ENCODE measurements at places on chromosomes 3 and 15.

DNA sequence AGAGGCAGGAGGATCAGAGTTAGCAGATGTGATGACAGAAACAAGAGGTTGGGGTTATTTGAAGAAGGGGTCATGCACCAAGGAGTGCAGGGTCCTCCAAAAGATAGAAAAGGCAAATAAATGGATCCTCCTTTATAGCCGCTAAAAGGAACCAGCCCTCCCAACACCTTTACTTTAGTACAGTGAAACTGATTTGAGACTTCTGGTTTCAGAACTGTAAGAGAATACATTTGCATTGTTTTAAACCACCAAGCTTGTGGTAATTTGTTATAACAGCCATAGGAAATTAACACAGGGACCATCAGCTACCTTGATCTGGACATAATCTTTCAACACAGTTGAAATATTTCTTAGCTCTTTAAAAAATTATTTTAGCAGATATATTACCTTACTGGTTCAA, 166.6 kb downstream of the TIGIT start:
- DNase-seq = no peak

DNA sequence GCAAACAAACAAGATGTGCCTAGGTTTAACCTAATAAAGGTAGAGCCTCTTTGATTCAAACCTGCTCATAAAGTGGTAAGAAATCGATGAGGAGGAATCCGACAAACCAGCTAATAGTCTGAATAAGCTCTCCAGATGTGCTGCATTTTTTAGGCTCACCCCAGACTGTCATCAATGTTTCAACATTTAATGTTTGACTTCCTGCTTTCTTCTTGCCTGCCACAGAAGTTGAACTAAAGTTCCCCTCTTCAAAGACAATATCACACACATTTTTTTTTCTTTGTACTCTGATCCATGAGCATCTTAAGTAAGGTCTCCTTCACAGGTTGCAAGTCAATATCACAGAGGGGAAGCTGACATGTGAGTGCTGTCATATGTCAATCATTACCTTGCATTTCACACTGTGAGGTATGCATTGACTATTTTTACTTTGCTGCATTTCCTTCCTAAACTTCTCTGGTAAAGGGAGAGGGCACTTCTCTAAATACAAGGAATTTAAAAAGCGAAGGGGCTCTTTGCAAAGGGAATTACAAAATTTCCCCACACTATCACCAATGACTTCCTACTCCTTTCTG, 172.3 kb upstream of the MCTP2 start:
- DNase-seq = no peak

- no peak for DNase-seq
Observed at GRCh38 chr3:136612512-136612911, 139.7 kb downstream of the STAG1 start.

GRCh38 chr3:138459619-138460535, 25.5 kb downstream of the ESYT3 start:
- no peak for DNase-seq

- no peak for DNase-seq
Observed at GRCh38 chr3:81080608-81081007, 680.8 kb downstream of the GBE1 start.

DNA sequence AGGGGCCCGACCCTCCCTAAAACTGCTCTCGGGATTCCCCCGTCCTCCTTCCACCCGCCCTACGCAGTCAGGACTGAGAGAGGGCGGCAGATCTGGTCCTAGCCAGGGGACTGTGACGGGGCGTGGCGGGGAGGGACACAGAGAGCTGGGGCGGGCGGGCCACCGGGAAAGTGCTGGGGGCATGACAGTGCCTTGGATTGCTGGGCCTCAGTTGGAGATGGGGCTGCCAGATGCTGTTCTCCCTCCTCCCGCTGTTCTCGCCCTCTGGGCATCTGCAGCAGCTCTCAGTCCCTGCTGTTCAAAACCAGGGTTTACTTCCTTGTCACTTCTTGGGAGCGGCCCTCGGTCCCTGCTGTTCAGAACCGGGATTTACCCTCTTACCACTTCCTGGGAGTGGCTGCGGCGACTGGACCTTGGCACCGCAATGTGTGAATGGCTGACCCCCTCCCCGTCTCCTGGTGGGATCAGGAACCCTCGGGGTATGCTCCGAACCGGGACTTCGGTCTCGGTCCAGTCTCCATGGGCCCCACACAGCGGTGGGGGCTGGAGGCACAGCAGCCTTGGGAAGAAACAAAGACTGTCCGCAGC, 1.8 kb upstream of the RPP25 start:
- peak; percentile 23 for DNase-seq

DNA sequence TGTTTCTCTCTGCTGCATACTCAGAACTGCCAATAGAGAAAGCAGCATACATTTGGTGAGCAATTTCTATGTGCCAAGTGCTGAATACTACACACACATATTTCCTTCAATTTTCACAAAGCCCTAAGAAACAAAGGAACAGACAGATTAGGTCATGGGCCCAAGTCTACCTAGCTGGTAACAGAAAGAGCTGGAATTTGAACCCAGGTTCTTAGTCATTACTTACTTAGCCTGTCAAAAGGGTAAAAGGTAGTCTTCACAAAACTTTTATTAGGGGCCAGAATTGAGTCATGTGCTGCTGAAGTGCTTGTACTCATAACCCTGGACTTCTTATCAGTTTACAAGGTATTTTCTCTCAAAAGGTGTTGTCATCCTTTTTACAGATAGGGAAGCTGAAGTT, 10.4 kb upstream of the ABHD17C start:
- DNase-seq = no peak

DNA sequence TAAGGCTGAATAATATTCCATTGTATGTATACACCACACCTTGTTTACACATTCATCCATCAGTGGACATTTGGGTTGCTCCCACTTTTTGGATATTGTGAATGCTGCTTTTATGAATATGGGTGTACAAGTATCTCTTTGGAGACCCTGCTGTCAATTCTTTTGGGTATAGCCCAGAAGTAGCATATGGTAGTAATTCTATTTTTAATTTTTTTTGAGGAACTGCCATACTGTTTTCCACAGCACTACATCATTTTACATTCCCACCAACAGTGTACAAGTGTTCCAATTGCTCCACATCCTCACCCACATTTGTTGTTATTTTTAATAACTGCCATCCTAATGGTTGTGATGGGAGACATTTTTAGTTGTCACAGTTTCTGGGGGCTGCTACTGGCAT, 69.9 kb upstream of the PSMD6 start:
- DNase-seq = no peak

GRCh38 chr15:25947323-25948314, 84.5 kb upstream of the ATP10A start:
- peak; percentile 4 for DNase-seq

- no peak for DNase-seq
Observed at GRCh38 chr15:77425104-77425503, 4.4 kb downstream of the HMG20A start.

DNA sequence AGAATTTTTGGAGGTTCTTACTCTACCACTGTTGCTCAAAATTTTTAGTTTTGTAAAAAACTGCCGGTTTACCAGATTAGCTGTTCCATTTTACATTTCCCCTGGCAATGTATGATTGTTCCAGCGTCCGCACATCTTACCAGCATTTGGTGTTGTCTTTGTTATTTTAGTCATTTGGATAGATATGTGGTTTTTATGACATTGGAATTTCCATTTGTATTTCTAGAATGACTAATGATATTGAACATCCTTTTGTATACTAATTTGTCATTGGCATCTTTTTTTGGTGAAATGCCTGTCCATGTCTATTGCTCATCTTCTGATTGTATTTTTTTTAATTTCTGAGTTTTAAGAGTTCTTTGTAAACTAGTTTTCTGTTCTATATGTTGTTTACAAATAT, 28.5 kb downstream of the LRRC28 start:
- DNase-seq = no peak

- no peak for DNase-seq
Observed at GRCh38 chr3:55205990-55206389, 278.1 kb upstream of the LRTM1 start.

GRCh38 chr3:21377071-21377769, 373.8 kb downstream of the ZNF385D start:
- DNase-seq = no peak

GRCh38 chr3:112770032-112770626, 76.5 kb downstream of the CD200R1L start:
- no peak for DNase-seq

DNA sequence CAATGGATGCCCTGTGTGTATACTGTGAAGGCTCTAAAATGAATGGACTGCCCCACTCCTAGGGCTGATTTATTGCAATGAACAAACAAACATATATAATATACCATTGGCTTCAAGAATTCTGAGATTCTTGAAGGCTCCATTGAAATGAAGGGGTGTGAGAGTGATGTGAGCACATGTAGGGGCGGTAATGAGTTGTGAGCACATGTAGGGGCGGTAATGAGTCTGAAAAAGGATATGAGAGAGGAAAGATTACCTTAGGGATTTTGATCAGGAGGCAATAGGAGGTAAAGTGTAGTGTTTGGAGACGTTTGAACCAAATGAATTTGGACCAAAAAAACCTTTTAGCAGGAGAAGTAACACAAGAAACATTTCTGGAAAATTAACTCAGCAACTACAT, 3.7 kb downstream of the FAM162A start:
- no peak for DNase-seq

DNA sequence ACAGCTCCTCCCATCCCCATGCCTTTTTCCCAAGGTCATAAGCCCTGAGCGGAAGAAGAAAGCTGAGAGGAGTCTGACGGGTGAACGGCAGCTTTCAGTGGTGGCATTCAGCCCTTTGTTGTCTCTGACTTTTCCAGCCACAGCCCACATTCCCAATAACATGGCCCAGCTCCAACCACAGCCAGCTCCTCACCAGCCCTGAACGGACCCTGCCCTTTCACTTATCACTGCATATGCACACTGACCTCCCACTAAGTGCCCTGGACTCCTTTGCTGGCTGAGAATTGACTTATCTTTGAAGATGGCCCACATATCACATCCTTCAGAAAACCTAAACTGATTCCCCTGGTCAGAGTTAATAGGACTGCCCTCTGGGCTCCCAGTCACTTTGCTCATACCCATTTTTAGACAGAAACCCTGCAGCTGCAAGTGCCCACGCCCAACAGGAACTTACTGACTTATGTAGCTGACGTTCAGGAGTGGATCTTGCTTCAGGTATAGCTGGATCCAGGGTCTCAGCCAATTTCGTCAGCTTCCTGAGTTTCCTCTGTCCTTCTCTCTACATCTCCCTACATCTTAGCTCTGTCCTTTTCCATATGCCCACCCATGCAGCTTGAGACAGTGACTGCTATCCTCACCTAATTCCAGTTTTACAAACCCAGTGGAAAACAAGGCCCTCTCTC, 348.5 kb upstream of the PROK2 start:
- DNase-seq = no peak

- DNase-seq = peak; percentile 78
Observed at GRCh38 chr3:159988617-159989271, at the start of gene IL12A. IL12A (plus strand) TSS chr3:159988835.

DNA sequence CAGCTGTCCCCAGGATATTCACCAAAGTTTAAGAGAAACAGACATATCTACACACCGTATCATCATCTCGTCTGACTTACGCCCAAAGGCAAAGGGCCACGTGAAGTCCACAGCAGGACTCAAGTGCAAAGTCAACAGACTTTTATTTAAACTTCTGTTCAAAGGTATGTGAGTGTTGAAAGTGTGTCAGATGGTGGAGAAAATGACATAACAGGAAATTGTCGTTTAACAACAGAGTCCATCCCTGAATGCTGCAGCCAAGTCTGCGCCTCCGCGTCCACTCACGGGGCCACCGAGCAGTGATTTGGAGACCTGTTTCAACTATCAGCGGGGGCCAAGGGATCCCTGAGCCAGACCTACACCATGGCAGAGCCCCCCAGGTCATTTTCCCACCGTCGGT, 165.6 kb downstream of the XXYLT1 start:
- DNase-seq = no peak

- no peak for DNase-seq
Observed at GRCh38 chr15:51318382-51319150, 19.8 kb downstream of the CYP19A1 start.

DNA sequence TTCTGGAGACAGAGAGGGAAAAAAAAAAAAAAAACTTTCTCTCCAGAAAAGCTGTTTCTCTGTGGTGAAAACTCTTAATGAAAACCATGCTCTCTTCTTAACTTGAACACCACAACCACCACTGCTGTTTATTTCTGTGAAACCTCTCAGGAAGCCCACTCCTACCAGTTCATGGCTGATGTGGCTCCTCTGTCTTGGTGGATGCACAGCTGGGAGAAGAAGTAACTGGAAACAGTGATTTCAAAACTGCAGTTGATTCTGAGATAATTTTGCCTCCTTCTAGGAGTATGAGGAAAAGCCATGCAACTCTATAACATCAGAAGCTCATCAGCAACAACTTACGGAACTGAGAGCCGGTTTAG, 40.2 kb upstream of the PYGO1 start:
- no peak for DNase-seq

- DNase-seq = peak; percentile 22
Observed at GRCh38 chr3:128584412-128585020, 66.1 kb downstream of the RPN1 start.

GRCh38 chr3:42683875-42684598, 1.3 kb upstream of the KLHL40 start:
- DNase-seq = no peak

GRCh38 chr15:70319466-70319865, 221.7 kb upstream of the TLE3 start:
- DNase-seq = no peak

- no peak for DNase-seq
Observed at GRCh38 chr3:99211309-99211708, 309.8 kb upstream of the DCBLD2 start.

DNA sequence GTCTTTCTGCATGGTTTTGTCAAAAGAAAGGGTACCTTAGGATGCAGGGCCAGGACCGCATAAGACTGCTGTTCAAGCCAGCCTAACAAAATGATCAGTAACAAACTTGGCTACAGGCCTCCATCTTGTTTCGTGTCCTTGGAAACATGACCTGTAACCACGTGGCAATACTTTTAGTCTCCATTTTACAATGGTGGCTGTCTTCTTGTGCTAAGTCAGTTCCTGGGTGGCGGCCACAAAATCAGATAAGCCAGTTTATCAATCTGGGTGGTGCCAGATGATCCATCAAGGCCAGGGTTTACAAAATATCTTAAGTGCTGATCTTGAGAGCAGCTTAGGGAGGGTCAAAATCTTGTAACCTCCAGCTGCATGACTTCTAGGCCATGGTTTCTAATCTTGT, 57.1 kb upstream of the GK5 start:
- no peak for DNase-seq

DNA sequence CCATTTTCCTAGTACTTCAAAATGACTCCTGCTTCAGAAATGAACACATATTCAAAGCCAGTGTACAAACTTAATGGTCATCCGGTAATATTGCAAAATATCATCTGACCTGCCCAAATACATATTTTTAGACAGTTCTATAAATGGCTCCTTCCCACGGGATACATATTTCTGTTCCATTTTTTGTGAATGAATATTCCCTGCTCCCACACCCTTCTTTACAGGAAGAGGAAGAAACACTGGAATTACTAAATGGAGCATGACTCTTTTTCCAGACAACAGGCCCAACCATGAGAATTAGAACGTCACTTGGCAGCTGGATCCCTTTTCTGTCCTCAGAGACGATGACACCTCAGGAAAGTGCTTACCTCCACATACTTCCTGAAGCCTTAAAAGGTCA, 38.0 kb upstream of the CBLB start:
- DNase-seq = no peak
